ENCODE measurements at places on chromosomes 2 and 18. TPM values are rescaled to one million over a fixed set of nuclear protein-coding genes. Genes with fewer than 3 reads are reported as not detected.

The GPR39 gene
- 0.42 TPM for total RNA-seq

The YES1 gene
- 37.6 TPM for total RNA-seq

The DES gene
- not detected for total RNA-seq

- DNase-seq: no peak
Observed at GRCh38 chr2:60569680-60570111, 16.2 kb upstream of the BCL11A start.

DNA sequence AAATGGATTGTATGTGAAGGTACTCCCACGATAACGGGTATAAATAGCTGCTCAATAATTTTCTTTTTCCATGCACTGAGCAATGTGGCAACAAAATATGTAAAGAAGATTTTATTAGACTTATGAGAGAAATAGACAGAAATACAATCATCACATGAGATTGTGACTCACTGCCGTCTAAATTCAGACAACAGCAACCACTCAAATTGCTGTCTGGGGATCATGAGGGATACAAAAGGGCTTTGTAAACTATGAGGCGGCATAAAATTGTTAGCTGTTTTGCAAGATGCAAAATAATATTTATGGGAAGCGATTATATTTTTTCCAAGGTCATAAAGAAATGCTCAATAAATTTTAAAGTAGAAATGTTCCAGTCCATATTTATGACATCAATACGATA is 259.1 kb upstream of the AGAP1 start:
- DNase-seq: no peak

DNA sequence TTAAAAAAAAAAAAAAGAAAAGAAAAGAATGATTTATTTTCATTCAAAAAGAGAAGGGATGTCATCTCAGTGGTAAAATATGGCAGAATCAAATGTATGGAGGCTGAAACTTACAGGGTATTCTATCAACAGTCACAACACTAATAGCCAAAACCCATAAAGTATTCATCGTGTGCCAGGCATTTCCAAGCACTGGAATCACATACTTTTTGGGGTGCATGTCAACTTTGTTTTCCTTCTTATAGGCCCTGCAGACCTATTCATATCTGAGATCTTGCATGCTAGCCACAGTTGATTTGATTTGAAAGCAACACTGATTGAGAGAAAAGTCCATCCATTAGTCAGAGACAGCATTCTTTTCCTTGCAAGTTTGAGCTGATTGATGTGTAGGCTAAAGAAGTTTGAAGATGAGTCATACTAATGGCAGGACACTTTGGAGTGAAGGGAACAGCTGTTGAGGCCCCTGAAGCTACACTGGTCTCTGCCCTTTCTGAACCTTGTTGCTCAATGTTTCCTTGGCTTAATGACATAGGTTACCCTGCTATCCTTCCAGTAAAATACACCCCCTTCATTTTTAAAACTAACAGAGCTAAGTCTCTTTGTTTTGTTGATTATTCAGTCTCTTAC is 22.0 kb downstream of the KATNAL2 start:
- no peak for DNase-seq

DNA sequence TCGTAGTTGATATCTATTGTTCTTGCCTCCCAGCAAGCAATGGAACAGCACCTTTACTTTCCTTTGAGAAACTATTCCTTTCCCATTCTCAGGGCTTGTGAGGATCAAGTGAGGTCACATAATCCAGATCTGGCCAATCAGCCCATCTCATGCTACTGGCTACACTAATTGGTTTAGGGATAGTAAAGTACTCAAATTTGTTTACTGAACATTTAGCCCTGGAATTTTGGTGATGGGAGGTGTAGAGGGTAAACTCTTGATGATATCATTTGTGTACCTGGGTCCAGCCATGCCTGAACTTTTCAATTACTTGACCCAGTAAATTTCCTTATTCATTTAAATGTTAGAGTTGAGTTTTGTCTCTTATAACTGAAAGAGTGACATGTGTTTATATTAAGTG is 195.8 kb upstream of the TNP1 start:
- no peak for DNase-seq

GRCh38 chr2:12071318-12071717 is 324.9 kb downstream of the LPIN1 start:
- DNase-seq: no peak

DNA sequence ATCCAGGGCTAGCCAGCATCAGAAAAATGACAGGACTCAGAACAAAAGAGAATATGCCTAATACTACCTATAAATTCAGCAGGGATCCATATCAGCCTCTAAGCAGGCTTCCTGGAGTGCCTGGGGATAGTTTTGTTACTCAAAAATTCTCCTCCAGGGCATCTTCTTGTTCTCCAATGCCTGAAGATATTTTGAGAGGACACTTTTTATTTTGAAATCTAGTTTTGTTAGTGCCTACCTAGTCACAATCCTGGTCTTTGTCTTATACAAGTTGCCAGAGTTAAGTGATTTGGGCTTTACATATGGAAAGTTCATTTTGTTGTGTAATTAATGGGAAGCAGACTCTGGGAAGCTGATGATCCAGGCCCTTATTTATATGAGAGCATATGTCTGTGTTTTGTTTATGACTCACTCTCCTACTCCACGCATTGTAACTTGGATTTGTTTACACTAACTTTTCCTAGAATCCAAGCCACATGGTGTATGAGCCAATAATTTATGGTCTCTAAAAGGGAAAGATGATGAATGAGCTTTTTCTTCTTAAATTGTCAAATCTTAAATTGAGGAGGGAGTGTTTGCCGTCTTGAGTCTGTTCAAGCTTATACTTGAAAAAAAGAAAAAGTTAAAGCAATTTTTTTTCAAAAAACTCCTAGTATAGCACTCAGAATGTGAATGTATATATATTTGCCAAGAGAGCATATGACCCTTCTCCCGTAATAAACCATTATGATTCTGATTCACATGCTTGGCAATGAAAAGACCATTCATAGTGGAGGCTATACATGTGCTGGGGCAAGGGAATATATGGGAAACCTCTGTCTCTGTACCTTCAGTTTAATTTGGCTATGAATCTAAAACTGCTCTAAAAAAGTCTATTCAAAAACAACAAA is 370.3 kb downstream of the SETBP1 start:
- DNase-seq: no peak

DNA sequence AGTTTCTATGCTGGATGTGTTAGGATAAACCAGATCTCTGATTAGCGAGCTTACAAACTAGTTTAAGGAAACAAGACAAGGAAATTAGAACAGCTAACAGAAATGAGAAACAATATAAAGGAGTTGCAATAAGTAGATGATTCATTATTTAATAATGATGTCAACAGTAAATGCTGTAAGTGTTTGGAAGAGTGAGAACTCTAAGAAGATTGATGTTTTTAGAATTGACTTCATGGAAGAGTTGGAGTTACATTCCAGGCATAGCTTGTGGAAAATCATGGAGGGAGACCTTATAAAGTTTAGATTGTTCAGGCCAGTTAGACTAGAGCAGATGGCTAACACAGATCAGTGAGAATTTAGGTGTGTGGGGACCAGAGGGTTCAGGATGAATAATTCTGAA is 32.6 kb downstream of the PPP1R1C start:
- DNase-seq: no peak

- DNase-seq: no peak
Observed at GRCh38 chr18:34783501-34783900, 73.4 kb downstream of the DTNA start.

GRCh38 chr2:205066081-205066480 is 520.8 kb downstream of the PARD3B start:
- no peak for DNase-seq

GRCh38 chr18:31261792-31262582 is 56.0 kb upstream of the DSG1 start:
- DNase-seq: no peak

DNA sequence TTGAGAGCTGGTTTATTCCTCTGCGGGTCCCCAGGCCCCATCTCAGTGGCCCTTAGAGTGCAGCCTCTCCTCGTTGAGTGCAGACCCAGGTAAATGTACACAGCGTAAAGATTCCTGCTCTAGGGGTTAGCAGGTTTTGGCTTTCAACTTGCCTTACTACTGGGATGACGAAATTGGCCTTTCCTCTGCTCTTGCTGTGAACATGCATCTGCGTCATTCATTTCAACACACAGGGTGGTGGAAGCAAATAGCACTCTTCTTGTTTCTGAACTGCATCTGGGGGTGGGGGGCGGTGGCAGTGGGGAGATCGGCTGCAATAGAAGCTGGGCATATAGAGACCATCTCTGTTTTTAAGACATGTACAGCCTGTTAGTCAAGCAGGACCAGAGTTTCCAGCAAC is 16.5 kb upstream of the SLC16A14 start:
- DNase-seq: no peak
